ENCODE measurements at places on chromosomes 2 and 18.

- no peak for DNase-seq
These were observed 78.7 kb downstream of the GRB14 start for GRCh38 chr2:164542581-164543021.

GRCh38 chr2:38028829-38029228, 47.1 kb downstream of the CYP1B1 start:
- no peak for DNase-seq

DNA sequence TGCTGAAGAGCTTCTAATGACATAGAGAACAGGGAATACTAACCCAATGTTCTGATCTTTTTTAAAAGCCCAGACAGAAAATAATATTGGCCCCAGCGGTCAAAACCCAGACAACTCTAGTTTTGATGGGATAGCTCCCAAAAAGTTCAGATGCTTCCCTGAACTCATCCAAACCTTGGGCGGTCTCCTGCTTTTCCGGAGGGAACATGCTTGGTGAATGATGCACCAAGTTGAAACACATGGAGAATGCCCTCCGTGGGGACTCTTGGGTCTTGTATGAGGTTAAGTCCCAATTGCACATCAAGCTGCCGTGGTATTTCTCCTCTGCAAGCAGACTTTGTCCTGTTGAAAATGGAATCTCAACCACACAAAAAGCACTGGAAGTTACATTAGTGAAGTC, 120.7 kb upstream of the CTAGE1 start:
- DNase-seq, result no peak

GRCh38 chr2:65943099-65943786, 491.7 kb upstream of the MEIS1 start:
- DNase-seq, result no peak

DNA sequence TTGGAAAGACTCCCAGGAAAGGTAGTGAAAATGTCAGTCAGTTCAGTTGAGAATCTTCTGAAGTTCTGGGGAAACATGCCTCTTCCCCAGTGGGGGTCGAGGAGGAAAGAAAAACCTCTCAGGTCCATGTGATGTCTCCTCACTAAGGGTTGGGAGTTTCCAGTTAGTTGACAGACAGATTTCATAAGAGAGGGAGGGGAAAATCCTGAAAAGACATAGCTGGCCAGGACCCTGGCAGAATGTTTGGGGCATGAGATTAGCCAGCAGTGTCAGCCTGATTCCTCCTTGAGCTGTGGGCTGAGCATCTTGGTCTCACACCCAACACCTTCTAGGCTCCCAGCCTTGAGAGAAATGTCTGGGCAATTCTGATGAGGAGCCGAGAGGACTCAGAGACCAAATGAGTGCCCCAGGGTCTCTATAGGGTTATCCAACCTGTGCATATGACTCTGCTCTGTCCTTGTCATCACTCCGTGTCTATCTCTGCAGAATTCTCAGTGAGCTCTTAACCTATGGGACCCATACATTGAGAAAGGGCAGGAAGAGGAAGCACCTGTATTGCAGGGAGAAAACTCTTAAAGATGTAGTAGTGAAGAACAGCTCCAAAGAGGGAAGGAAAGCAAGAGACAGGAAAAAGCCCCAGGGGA, 13.9 kb downstream of the BMP10 start:
- DNase-seq, result no peak

- no peak for DNase-seq
These were observed 10.6 kb upstream of the AKAIN1 start for GRCh38 chr18:5207471-5208150.

- DNase-seq, result no peak
These were observed 907 bp downstream of the FHL2 start for GRCh38 chr2:105397953-105398335.

GRCh38 chr2:194769030-194769429, 888.0 kb upstream of the SLC39A10 start:
- DNase-seq, result no peak
